NCI-H2081 treated with DMSO at 0.1 percent for 48 hours (cell line): ENCODE measurements at places on chromosomes 12 and 14.

DNA sequence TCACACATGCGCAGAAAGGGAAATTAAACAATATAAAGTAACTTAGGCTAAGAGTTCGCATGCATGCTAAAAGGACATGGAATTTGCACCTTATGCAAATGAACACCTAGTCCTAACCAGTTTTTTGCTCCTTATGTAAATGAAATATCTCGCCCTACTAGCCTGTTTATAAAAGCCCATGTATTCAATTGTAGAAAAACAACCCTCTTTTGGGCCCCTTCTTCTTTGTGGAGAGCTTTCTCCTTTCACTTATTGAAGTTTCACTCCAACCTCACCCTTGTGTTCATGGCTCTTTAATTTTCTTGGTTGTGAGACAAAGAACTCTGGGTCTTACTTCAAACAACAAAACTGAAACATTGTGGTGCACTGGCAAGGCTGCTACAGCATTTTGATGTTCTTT, 333.4 kb upstream of the ATXN7L3B start:
- DNase-seq, result no peak

DNA sequence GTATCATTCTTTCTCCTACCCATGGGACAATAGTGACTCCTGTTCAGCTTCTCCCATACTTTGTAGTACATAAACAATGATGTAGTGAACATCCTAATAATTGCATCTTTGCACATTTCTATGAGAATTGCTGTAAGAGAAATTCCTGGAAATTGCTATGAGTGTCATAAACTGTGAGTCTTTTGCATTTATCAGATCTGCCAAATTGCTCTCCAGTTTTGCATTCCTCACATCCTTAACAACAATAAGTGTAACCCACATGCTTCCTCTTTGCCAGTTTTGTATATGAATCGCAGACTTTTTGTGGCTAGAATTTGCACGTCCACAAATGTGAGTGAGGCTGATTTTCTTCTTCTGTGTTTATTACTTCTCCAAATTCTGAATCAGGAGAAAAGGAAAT, 124.0 kb upstream of the TBX5 start:
- no peak for DNase-seq

DNA sequence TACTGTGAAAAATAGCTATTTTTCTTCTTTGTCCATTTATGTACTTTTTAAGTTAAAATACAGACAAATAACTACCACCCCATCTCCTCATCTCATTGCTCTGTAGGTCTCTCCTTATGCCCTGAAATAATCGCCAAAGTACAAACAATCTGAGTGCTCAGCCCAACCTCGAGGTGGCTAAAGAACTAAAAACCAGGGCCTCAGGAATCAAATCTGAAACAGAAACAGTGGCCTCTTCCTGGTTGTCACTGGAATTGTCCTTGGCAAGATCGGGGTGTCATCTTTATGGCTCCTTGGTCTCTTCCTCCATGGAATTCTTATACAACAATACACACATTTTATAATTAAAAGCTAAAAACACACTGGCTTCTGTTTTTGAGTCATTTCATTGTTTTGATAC, 182.4 kb downstream of the ASCL1 start:
- no peak for DNase-seq

- DNase-seq, result no peak
Observed at GRCh38 chr14:99273766-99274345, 1.9 kb upstream of the BCL11B start.

GRCh38 chr12:4202487-4202886, 71.1 kb upstream of the CCND2 start:
- DNase-seq, result no peak

GRCh38 chr14:104510794-104511611, 68.6 kb upstream of the C14orf180 start:
- DNase-seq, result no peak

DNA sequence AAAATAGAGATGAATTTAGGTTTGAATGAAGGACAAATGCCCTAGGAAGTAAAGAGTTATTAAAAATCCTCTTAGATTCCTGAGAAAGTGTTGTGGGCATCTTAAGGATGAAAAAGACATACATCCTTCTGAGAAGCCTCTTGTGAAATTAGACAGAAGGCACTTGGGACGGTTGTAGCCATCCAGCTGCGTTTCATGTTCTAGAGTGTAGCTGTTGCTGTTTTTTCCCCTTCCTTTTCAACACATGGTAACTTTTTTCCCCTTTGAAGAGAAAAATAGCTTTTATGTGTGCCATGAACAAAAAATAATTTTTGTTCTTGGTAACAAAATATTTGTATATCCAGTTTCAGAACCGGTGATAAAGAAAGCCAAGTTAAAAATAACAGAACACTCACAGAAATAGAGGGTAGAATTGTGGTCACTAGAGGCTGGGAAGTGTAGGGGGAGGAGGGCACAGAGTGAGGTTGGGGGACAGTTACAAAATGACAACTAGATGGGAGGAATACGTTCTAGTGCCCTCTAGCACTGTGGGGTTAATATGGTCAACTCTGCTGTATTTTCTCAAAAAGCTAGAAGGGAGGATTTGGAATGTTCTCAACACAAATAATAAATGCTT, 58.4 kb downstream of the PTHLH start:
- no peak for DNase-seq

- DNase-seq, result no peak
Observed at GRCh38 chr12:31315044-31315715, 10.8 kb downstream of the SINHCAF start.

GRCh38 chr14:94768521-94769390, 1.2 kb downstream of the GSC start:
- no peak for DNase-seq

- DNase-seq, result peak; percentile 17
Observed at GRCh38 chr12:56591126-56591525, 39.0 kb downstream of the BAZ2A start.
